ENCODE measurements at places on chromosomes 7 and 10.
A peak's percentile ranks its signal among the peaks of the same experiment; 100 is the strongest.

- H3K4me3 ChIP-seq: no peak overlapping the region
- H3K36me3 ChIP-seq: peaks cover 27% of the 10 kb centered on the region
- no peaks in the 10 kb centered on the region for H3K4me1 ChIP-seq
- H3K27me3 ChIP-seq: no peaks in the 10 kb centered on the region
- no peak for DNase-seq
These were observed 20.6 kb downstream of the EDRF1 start for GRCh38 chr10:125739994-125740679.

GRCh38 chr7:12909483-12909882 is 222.1 kb downstream of the ARL4A start:
- no peak overlapping the region for H3K4me3 ChIP-seq
- H3K27ac ChIP-seq: no peak overlapping the region
- no peaks in the 10 kb centered on the region for H3K27me3 ChIP-seq
- H3K4me1 ChIP-seq: no peaks in the 10 kb centered on the region

DNA sequence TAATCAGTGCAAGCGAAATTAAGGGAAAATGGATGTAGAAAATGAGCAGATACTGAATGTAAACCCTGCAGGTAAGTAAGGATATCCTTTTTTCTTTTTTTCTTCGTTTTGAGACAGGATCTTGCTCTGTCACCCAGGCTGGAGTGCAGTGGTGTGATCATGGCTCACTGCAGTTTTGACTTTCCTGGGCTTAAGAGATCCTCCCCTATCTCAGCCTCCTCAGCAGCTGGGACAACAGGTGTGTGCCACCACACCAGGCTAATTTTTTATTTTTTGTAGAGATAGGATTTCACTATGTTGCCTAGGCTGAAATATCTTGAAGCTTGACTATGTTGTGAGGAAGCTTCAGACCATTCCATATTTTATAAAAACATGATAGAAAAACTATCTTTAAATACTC is 4.3 kb downstream of the PDCD4 start:
- H3K27me3 ChIP-seq: no peaks in the 10 kb centered on the region
- H3K4me3 ChIP-seq: no peak overlapping the region
- peaks cover 4% of the 10 kb centered on the region for H3K4me1 ChIP-seq

GRCh38 chr10:100006243-100006886 is 3.4 kb downstream of the DNMBP start:
- H3K36me3 ChIP-seq: peaks cover 2% of the 10 kb centered on the region
- no peak overlapping the region for H3K4me3 ChIP-seq
- no peaks in the 10 kb centered on the region for H3K27me3 ChIP-seq

DNA sequence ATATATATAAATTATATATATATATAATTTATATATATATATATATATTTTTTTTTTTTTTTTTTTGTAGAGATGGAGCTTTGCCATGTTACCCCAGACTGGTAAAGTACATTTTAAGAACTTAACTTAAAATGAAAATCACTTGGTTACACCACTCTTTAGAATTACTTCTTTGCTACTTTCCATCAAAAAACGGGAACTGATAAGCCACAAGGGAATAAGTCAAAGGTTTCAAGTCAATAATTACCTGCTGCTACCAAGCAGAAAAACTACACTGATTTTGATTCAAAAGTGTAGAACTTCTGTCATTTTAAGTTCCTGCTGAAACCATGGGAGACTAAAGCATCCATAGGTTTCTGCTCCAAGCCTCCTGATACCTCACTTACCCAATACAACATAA is 12.2 kb downstream of the PPA1 start:
- H3K4me3 ChIP-seq: no peak overlapping the region
- H3K4me1 ChIP-seq: no peaks in the 10 kb centered on the region
- no peak for DNase-seq
- H3K36me3 ChIP-seq: no peaks in the 10 kb centered on the region

DNA sequence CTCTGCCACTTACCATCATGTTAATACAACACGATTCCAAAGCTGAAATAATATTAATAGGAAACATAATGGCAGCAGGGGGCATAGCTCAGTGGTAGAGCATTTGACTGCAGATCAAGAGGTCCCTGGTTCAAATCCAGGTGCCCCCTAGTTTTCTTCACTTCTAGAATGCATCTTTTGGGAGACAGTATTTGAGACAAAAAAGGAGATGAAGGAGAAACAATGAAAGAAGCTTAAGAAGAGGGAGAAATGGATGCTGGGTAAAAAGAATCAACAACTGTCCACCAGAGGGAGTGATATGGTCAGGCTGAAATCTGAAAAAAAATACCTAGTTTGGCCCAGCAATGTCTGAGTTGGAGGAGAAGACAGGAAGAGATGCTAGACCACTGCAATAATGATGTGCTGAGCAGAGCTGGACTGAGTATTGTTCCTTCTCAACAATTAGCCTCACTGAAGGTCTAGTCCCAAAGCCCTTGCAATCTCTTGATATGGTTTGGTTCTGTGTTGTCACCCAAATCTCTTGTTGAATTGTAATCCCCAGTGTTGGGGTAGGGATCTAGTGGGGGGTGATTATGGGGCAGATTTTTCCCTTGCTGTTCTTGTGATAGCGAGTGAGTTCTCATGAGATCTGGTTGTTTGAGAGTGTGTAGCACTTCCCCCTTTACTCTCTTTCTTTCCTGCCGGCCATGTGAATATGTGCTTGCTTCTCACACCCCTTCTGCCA is 48.3 kb downstream of the ZNF783 start:
- DNase-seq: peak; percentile 74
- H3K4me1 ChIP-seq: no peaks in the 10 kb centered on the region
- no peak overlapping the region for H3K27ac ChIP-seq
- no peak overlapping the region for H3K4me3 ChIP-seq
- H3K27me3 ChIP-seq: no peaks in the 10 kb centered on the region
- no peaks in the 10 kb centered on the region for H3K36me3 ChIP-seq

DNA sequence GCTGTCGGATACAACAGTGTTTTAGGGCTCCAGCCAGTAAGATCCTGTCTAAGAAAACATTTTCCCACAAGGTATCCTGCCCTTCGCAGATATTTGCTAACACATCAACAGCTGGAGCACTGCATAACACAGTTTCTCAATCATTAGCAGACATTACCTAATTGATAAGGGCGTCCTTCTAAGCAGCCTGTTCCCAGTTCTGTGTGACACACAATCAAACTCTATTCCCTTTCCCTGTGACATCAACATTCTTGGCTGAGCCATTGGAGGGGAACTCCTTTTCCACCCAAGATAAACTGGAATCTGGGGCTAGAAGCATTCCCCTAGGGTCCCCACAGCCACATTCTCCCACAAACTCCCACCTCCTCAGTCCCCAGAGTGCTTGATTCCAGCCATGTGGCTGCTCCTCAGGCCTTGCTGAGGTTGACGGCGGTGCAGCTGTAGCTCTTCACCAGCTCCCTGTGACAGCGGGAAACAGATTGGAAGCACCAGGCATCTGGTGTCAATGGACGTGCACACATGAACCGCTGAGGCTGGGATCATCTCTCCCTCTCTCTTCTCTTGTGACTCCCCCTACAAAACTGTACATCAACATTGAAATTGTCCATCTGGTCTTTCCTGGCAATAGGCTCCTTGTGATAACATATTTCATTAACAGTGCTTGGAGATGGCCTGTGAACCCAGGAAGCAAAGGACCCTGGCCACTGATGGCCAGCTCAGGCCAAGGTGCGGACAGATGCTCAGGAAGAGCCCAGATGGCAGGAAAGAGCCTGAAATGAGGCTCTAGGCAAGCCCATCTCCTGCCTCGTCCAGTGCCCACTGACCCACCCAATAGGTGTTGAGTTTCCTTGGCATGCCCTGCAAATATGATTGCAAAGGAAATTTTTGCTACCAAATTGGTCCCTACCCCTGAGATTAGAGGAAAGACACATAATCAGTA is 131.1 kb upstream of the TBX20 start:
- no peak for DNase-seq
- no peaks in the 10 kb centered on the region for H3K36me3 ChIP-seq
- no peak overlapping the region for H3K4me3 ChIP-seq
- H3K4me1 ChIP-seq: no peaks in the 10 kb centered on the region

GRCh38 chr7:4056552-4057288 is 625.4 kb upstream of the FOXK1 start:
- DNase-seq: no peak
- H3K36me3 ChIP-seq: no peaks in the 10 kb centered on the region
- H3K27me3 ChIP-seq: no peaks in the 10 kb centered on the region
- H3K4me3 ChIP-seq: no peak overlapping the region

DNA sequence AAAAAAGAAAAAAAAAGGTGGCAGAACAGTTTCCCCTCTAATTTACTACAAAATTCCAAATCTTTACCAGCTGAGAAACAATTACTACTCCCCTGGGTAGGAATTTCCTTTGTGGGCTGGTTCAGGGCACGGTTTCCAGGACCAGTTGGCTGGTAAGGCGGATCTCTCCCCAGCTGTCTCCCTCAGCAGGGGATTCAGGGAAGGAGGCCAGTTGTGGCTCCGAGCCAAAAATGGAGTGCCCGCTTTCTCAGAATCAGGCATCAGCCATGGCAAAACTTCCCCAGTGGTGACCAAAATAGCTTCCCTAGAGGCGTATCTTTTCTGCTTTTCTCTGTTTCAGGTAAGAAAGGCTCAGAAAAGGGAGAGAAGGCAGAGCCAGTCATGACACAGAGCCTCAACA is 91.2 kb downstream of the ZNF22 start:
- no peak overlapping the region for H3K27ac ChIP-seq
- peaks cover 6% of the 10 kb centered on the region for H3K27me3 ChIP-seq

- H3K4me3 ChIP-seq: no peak overlapping the region
- no peak overlapping the region for H3K27ac ChIP-seq
- DNase-seq: no peak
- H3K36me3 ChIP-seq: no peaks in the 10 kb centered on the region
These were observed 14.4 kb downstream of the PLEKHS1 start for GRCh38 chr10:113765910-113766309.
